ENCODE measurements at places on chromosomes 13 and 19. TPM values are rescaled to one million over a fixed set of nuclear protein-coding genes. Genes with fewer than 3 reads are reported as not detected.

DCT gene
- polyA plus RNA-seq: 0.31 TPM

GRCh38 chr19:41696402-41697197 lies 8.5 kb upstream of the CEACAM7 start:
- DNase-seq: no peak

DNA sequence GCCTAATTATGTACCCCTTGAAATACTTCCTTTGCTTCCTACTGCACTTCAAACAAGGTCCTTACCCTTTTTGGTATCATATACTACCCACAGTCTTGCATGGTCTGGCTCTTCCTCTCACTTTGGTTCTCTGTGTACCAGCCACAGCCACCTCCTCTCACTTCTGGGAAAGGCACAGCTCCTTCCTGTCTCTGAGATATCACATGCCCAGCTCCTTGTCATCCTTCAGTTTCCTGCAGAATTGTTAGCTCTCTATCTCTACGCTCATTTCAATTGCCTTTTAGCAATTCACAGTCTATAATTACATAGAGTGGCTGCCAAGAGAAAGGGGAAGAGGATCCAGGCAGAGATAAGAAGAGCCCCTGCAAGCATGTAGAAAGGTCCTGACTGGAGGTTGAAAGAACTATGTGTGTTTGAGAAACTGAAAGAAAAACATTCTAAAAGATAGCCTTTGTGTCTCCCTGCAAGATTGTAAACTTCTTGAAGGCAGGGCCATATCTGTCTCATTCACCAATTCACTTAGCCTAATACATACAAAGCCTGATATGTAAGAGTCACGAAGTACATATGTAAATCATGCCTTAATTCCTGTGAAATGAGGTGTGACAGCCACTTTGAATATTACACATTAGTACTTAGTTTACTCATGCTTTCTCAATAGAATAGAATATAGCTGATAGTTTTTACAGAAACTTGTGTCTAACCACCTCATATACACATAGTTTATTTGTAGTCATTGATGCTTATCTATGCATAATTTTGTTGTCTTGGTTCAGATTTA lies 933.1 kb downstream of the DIAPH3 start:
- DNase-seq: no peak

PTGIR gene
- 0.80 TPM for polyA plus RNA-seq

DNA sequence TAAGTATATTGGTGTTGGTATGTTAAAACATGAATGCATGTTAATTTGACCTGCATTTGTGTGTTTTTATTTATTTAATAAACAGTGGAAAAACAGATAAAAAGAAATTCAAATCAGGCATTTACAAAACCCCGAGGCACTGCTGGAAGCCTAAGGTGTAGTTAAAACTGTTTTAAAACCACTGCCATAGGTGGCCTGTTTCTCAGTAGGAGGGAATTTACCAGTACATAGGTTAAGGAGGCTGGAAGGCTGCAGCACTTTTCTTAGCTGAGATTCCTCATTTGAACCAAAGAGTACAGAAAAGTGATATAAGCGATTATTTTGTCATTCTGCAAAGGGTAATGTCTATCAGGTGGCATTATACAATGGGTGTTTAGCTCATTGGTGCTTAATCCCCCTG lies 99.6 kb downstream of the PAN3 start:
- no peak for DNase-seq

INSR gene
- 28.1 TPM for polyA plus RNA-seq

DNA sequence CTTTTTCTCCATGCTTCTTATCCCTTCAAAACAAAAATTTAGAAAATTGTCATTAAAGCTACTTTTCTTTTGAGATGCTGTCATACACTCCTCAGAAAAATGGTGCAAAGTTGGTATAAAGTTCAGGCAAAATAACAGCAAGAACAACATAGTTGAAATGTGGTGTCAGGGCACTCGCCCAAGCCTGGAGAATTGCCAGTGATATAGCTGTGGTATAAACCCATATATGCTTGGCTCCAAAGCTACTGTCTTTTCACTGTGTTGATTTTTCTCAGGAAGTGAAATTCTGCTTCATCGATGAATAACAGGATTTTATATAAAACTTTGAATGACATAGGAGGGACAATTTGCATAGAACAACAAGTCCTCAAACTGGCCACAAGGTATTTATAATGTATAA lies 2532.9 kb downstream of the PCDH9 start:
- no peak for DNase-seq

CYP2F1 gene
- not detected for polyA plus RNA-seq

DNA sequence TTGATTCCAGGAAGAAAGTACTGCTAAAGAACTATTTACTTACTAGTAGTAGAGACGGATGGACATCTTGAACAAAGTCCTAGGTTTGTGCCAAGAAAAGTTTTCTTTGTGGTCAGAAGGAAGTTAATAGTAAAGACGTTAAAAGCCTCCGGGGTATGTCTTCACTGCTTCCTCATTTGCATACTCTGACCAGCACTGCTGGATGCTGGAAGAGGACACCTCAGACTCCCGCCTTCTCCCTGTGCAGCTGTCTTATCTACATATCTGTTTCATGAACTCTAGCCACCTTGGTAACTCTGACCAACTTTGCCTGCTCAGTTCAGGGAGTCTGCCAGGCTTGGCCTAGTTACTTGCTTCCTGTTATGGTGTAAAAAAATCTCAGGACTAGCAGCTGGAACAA lies 1109.1 kb upstream of the MIR17HG start:
- no peak for DNase-seq

MYH14 gene
- polyA plus RNA-seq: 55.9 TPM

DNA sequence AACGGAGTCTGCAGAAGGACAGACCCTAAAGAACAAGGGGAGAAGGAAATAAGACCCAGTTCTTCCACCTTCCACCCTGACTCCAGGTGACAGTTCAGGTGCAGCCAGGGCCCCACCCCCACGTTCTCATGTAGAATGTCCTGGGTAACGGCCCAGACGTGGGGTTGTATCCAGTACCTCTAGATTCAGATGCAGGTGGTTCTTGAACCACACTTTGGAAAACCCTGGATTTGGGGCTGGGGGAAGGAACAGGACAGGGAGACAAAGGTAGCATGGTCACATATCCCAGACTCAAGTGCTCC lies 2.2 kb downstream of the DMPK start:
- no peak for DNase-seq

IL17D gene
- 17.0 TPM for polyA plus RNA-seq

DNA sequence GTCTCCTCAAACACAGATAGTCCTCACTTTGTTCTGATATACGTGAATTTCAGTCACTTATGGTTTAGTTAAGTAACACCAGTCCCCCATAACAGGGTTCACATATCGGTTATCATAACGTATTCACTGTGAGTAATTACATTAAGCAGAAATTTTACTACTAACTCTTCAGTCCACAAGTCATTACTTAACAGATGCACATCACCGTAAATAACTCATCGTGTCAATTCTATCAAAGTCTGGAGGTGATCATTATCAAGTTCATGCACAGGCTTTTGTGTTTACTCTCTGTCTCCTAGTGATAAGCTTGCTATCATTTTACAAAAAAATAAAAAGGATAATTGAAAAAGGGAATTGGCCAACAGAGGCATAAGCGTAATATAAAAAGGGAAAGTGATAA lies 287.4 kb upstream of the ATXN8OS start:
- no peak for DNase-seq

DNA sequence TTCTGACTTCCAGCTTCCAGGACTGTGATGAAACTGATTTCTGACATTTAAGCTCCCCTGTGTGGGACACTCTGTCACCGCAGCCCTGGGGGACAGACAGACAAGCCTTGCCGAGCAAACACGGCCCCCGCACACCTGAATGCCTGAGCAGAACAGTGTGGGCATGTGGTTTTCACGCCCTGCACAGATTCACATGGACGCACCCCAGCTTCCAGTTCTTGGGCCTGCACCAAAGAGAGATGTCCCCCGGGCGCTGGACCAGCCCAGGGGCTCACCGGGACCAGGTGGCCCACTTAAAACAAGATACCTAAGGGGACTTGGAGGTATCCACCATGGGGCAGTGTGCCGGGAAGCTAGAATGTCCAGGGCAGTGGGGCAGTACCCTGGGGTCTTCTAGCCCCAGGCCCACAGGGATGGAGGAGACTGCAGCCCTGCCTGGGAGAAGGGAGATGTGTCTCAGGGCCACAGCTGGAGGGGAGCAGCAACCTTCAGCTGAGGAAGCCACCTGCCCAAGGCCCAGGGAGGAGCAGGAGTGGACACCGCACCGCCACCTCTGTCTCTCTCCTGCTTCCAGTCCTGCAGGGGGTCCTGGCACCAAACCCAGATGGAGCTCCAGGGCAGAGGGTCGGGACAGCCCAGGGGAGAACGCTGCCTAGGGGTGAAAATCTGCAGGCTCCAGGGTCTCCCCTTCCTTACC lies 50.5 kb downstream of the SOX1 start:
- no peak for DNase-seq

GRCh38 chr13:30464496-30465342 lies 1.0 kb downstream of the HMGB1 start:
- peak; percentile 95 for DNase-seq

CARS2 gene
- polyA plus RNA-seq: 59.4 TPM

MCEMP1 gene
- polyA plus RNA-seq: not detected

Data from brain (organoid and tissue), 16 donors.